ENCODE measurements at places on chromosomes 6 and 20.

- DNase-seq = no peak
Measured at GRCh38 chr20:63036291-63036690, 29.5 kb upstream of the BHLHE23 start.

DNA sequence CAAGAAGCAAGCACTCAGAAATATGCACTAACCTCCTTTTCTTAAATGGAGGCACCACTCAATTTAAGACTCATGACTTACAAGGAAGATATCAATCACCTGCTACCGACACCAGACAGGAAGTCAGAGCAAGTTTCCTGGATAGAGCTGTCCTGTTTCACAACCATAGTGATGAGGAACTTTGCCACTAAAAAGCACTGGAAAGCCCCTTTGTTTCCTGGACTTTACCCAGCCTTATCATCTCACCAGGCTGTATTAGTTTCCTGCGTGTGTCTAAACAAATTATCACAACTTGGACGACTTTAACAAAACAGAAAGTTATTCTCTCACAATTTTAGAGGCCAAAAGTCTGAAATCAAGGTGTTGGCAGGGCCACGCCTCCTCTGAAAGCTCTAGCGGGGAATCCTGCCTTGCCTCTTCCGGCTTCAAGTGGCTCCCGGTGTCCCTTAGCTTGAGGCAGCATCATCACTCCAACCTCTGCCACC lies 253.8 kb upstream of the STXBP5 start:
- no peak for DNase-seq

DNA sequence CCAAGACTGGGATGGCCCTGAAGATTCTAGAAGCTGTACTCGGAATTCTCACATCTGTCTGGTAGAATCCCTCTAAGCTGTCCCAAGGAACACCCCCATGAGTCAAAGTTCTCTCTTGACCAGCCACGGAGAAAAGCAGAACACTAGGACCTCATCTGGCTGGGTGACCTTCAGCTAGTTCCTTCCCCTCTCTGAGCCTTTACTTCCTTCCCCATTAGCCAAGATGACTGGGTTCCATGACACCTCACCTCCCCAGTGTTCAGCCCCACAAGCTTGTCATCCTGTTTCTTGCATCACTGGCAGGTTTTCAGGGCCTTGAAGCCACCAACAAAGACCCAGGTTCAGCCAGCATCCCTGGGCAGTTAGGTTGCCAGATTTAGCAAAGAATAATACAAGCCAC lies 47.8 kb downstream of the MAFB start:
- DNase-seq = no peak

- no peak for DNase-seq
Measured at GRCh38 chr6:83417880-83418663, 12.8 kb downstream of the ME1 start.

GRCh38 chr6:1604158-1605003 lies 5.3 kb upstream of the FOXC1 start:
- peak; percentile 59 for DNase-seq

Data from stimulated activated naive B cell treated with anti-CD40 and anti-IgM and Interleukin-4, amounts not matched to agents 10 μg/mL and 1 μg/mL and 100 μg/mL, for 72 hours (primary cell).